Suprapubic skin (tissue), 4 donors: ENCODE measurements at places on chromosomes 11 and 22.
A peak's percentile ranks its signal among the peaks of the same experiment; 100 is the strongest.

DNA sequence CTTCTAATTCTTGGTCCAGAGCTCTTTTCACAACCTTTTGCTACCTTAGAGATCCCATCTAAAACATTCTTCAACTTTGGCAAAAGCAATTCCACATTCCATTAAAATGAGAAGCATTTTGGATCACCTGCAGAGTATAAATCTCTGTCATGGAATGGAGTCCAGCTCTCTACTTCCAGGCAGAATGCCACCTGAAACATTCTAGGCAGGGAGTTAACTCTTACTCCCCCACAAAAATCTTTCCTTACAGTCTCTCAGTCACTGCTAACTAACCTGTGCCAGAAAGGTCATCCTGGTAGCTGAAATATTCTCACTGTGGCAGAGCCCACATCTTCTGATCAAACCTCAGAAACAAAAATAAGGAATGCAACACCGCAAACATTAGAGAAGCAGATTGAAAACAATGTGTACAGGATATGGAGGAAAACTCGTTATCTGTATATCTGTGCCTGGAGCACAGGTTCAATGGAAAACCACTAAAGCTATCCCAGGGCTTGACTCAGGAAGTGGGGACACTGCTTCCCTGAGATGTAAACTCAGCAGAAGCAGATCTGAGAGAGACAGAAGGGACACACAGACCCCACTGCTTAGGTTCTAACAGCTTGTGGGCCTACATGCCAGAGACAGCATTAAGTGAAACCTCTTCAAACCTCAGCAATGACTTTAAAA, 78.9 kb downstream of the KCNC1 start:
- no peak for DNase-seq

DNA sequence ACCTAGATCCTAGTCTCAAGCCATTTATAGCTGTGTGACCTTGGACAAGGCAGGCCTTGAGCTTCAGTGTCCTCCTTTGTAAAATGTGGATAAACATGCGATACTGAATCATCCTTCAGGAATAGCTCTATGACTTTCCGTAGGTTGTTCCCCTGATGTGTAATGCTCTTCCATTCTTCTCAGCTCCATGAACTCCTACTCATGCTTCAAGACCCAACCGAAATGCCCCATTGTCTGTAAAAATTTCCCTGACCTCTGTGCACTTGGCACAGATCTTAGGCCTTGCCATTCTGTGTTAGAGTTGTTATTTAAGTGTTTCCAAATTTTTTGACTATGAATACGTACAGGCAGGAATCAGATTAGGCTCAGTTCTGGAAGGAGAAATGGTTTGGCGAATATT, 3.3 kb upstream of the BEST1 start:
- DNase-seq = no peak

DNA sequence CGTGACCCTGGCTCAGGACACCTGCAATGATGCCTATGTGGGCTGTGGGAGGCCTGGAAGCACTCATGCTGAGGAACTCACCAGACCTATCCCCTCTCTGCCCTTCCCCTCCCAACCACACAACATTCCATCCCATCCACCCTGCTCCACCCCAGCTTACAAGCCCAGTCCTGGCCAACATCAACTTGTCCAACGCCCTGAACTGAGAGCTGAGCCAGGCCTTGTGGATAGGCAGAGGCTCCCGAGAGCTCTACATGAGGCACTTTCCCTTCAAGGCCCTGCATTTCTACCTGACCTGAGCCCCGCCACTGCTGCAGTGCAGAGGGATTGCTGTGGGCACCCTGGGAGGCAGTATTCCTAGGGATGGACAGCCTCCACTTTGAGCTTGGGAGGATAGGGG, 112.4 kb downstream of the PDE2A start:
- peak; percentile 50 for DNase-seq

GRCh38 chr22:26658671-26659478, 1.5 kb downstream of the MIAT start:
- DNase-seq = no peak

- no peak for DNase-seq
Measured at GRCh38 chr22:32848226-32848625, 46.7 kb downstream of the TIMP3 start.

DNA sequence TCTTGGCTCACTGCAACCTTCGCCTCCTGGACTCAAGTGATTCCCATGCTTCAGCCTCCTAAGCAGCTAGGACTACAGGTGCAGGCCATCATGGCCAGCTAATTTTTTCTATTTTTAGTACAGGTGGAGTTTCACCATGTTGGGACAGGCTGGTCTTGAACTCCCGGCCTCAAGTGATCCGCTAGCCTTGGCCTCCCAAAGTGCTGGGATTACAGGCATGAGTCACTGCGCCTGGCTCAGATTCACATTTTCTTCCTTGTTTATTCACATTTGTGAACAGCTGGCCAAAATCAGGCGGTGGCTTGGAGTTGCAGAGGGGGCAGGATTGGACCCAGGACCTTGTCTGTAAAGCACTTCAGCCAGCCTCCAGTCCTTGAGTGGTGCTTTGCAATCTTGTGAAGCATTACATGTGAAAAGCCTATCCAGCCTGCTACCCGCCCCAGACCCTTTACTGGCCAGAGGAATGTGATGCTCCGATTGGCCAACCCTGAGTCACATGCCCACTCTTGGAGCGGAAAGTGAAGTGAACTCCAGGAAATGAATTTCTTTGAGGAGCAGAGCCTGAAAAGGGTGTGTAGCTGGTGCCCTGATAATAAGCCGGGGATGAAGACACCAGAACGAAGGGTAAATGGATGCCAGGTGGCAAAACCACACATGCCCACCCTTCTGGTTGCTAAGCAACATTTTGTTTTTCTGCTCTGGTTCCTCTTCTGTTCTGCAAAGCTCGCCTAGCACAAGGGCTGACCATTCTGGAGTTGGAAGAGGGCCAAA, 62.6 kb upstream of the PTPRJ start:
- peak; percentile 90 for DNase-seq

DNA sequence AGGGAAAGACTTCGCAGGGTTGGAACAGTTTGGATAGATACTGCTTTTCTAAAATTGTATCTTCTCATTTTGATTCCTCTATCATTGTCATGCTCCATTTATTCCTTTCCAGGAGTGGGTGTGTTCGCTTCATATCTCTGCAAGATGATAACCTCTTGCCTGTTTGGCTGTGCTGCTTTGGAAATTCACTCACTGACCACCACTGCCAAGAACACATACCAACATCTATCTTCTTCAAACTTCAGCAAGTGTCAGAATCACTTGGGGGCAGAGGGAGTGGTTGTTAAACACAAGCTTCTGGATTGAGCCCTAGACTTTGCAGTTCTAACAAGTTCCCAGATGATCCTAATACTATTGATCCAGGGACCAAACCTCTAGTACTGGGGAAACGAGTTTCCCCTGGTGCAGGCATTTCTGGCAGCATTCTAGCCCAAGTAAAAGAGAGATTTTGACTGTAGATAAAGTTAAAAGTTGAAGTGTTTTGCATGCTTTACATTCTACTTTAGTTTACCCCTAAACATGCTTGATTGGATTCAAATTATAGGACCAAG, 11.5 kb upstream of the DKK3 start:
- DNase-seq = no peak

GRCh38 chr11:135006800-135007199, 594.8 kb upstream of the B3GAT1 start:
- DNase-seq = no peak

DNA sequence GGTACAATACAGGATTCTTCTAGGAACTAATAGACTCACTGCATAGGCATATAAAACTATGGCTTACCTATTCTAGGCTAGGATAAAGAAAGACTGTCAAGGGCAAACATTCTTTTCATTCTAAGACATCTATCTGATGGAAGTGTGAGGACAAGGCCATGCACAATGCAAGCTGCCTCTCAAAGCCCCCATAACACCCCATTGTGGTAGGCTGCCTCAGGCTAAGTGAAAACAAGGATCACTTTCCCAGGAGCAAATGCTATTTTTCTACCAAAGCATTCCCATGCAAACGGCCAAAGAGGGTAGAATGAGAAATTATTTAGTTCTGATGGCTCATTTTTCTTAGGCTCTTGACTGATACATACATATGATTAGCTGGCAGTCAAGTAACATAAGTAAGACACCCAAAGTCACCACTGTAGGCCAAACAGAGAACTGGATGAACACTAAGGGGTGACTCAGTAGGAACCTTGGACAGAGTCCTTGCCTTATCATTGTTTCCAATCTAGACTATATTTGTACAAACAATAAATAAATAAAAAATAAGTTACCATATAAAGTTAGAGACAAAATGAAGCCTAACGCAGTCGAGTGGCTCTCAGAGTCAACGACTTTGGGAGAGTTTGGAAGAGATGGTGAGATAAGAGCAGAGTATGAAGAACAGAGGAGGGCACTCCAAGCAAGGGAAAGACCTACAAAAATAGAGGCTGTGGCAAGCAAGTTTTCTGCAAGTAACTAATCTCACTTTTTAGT, 303.6 kb downstream of the SBF2 start:
- no peak for DNase-seq

DNA sequence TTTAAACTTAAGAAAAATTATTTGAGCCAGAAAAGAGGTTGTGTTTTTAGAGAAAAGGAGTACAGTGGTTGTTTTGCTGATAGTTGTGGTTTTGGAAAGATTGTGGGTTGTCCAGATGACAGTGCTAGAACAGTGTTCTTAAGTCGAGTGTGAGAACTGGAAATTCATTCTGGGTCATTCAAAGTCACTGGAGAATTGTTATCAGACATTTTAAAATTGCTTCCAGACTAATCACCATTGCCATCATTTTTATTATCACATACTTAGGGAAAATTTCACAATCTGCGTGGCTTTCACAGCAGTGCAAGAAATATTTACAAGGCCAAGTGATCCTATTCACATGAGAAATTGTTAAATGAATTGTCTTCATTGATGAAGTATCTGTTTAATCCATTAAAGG, 242.2 kb upstream of the DDI1 start:
- DNase-seq = no peak

DNA sequence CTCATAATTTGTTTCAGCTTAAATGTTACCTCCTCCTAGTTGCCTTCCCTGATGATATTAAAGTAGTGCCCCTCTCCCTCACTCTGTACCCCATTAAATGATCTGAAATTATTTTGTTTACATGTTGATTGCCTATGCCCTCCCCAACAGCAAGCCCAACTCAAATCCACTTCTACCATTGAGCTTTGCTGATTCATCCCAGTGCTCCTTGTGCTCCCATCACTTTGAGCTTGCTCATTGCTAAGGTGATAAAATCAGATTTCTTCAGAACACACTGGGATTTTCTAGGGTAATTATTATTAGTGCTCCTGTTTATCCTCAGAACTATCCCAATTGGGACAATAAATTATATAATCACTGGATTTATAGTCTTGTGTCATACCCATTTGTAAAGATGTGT, 8.4 kb upstream of the DDX6 start:
- no peak for DNase-seq

DNA sequence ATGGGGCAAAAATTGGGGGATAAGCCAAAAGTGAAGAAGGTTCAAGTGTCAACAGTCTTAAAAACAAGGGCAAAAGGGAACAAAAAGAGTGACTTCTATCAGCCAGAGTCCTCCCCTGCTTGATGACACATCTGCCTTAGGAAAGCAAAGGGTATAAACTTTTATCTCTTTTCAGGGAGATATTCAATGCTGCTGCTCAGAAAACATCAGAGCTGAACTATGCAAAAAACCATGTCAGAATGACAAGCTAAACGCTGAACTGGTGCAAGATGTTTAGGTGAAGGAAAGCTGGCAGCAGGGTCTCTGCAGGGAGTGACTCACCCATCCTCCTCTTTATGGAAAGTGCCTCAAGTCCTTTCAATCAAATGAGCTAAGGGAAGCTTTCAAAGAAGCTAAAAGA, 24.7 kb downstream of the ALG9 start:
- DNase-seq = no peak

DNA sequence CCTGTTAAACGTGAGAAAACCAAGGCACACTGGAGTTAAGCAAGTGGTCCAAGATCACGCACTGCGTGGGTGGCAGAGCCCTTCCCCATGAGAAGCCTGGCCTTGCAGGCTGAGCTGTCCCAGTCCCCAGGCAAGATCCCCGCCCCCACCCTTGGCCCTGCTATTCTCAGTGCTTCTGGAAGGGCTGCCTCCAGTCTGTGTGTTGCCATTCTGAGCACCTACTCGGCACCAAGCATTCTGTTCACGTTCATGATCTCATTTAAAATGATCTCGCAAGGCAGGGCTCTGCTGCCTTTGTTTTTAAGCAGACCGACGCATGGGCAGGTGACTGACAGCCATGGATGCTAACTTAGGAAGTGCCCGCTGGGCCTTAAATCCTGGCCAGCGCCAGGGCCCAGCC, 62.8 kb downstream of the PHF21B start:
- no peak for DNase-seq

- DNase-seq = peak; percentile 77
Measured at GRCh38 chr11:68889948-68890446, 13.6 kb downstream of the MRPL21 start.

GRCh38 chr11:35802221-35802620, 139.6 kb downstream of the TRIM44 start:
- no peak for DNase-seq

DNA sequence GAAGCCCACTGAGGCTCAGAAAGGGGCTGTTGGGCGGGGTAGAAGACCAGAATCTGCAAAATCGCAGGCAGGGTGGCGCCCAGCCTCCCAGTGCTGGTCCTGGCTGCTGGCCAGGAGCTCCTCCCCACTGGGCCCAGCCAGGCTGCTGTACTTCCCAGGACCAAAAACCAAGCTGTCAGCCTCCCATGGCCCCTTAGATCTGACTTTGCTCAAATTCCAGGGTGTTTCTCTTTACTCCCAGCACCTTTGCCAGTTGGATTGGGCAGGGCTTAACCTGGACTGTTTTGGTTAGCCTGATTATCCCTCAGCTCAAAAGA, 44.2 kb upstream of the WEE1 start:
- DNase-seq = no peak

- DNase-seq = no peak
Measured at GRCh38 chr11:72293910-72294615, 50.1 kb upstream of the PHOX2A start.

GRCh38 chr11:59115553-59115952, 8.5 kb downstream of the FAM111B start:
- no peak for DNase-seq

- DNase-seq = no peak
Measured at GRCh38 chr22:50726643-50727340, 11.2 kb upstream of the ACR start.

- no peak for DNase-seq
Measured at GRCh38 chr11:101323997-101324396, 194.4 kb upstream of the PGR start.

DNA sequence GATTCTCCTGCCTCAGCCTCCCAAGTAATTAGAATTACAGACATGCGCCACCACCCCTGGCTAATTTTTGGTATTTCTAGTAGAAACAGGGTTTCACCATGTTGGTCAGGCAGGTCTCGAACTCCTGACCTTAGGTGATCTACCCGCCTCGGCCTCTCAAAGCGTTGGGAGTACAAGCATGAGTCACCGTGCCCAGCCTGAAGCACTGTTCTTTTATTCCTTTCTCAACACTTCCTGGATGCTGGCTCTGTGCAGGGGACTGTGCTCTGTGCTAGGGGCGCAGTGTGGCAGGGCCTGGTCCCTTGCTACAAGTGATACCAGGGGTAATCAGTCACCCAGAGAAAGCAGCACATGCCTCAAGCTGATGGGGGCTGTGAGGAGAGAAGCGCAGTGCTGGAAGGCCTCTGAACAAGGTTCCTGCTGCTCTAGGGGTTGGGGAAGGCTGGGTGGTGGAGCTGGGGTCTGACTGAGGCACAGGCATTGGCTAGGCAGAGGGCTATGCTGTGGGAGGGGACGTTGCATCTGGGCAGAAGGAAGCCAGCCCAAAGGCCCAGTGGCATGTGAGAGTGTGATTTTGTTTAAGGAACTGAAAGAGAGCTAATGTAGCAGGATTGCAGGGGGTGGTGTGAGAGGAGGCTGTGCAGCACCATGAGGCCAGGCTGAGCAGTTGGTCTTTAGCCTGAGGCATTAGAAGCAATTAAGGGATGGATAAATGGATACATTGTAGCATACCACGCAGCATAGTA, 42.5 kb downstream of the CABIN1 start:
- no peak for DNase-seq
